Esophagus squamous epithelium (tissue), 5 donors: ENCODE measurements at places on chromosomes 5 and 9.
A peak's percentile ranks its signal among the peaks of the same experiment; 100 is the strongest.

DNA sequence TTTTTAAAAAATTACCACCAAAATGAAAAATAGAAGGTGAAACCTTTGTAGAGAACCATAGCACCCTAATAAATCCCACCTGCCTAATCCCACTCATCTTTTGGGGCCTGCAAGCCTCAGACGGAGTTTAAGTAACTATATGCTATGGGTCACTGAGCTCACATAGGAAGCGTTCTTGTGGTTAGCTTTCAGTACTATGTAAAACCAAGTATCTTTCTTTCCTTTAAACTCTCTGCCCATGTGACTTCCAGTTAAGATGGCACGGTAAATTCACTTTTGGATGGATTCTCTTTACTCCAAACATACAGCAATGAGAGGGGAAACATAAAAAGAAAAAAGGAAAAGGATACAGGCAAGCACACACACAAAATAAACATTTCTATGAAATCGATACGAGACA is 50.9 kb downstream of the FANCC start:
- no peaks in the 10 kb centered on the region for H3K36me3 ChIP-seq
- H3K27me3 ChIP-seq = no peaks in the 10 kb centered on the region

DNA sequence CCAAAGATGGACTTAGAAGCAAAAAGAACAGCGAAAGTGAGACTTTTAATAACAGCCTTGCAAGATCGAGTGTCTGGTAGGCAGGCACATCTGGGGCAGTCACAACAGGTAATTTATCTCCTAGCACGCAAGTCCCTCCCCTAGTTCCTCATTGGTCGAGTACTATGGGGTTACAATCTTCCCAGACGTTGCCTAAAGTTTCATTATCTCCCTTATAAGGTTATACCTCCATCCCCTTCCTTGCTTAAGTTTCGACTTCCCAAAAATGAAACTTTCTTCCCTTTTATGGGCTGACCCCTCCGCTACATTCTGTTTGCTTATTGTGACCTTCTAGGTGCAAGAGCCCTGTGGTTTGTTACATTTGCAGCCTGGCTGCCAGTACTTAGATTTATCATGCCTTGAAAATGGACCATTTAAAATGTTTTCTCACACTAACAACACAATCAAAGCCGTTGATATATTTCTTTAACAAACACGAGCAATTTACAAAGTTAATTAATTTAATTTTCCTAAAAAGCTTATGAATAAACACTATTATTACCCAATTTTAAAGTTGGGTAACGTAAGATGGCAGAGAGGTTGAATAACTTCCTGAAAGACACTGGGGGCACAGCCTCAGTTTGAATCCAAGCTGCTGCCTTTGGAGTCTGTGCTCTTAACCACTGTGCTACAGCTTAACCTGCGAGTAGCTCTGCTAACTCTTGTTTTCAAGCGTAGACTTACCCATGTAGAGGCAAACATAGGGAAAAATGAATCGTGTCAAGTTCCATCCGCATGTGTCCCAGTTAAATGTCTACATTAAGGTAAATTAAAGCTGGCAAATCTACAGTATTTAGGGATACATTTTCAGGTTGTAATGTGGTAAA is 91.7 kb downstream of the EDIL3 start:
- H3K27me3 ChIP-seq = no peaks in the 10 kb centered on the region
- H3K36me3 ChIP-seq = no peaks in the 10 kb centered on the region
- no peak overlapping the region for H3K27ac ChIP-seq
- no peak overlapping the region for H3K4me3 ChIP-seq

GRCh38 chr5:91293131-91293530 is 90.0 kb downstream of the ARRDC3 start:
- H3K27ac ChIP-seq = no peak overlapping the region
- H3K4me1 ChIP-seq = peaks cover 32% of the 10 kb centered on the region
- no peaks in the 10 kb centered on the region for H3K27me3 ChIP-seq
- no peaks in the 10 kb centered on the region for H3K36me3 ChIP-seq

DNA sequence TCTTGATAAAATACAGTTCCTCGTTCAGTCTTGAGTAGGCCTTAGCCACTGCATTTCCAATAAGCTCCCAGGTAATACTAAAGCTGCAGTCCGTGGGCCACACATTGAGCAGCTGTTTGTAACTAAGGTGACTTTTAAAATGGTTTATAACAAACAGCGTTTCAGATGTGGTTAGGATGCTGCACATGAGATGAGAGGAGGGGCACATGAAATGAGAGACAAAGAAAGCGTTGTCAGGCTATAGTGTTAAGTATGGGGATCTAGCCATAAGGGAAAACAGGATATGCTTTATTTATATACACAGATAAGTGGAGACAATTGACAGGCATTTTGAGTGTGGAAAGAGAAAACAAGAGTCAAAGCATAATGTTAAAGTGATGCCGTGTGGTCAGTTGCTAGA is 89.9 kb downstream of the PAM start:
- H3K36me3 ChIP-seq = no peaks in the 10 kb centered on the region
- no peaks in the 10 kb centered on the region for H3K27me3 ChIP-seq

DNA sequence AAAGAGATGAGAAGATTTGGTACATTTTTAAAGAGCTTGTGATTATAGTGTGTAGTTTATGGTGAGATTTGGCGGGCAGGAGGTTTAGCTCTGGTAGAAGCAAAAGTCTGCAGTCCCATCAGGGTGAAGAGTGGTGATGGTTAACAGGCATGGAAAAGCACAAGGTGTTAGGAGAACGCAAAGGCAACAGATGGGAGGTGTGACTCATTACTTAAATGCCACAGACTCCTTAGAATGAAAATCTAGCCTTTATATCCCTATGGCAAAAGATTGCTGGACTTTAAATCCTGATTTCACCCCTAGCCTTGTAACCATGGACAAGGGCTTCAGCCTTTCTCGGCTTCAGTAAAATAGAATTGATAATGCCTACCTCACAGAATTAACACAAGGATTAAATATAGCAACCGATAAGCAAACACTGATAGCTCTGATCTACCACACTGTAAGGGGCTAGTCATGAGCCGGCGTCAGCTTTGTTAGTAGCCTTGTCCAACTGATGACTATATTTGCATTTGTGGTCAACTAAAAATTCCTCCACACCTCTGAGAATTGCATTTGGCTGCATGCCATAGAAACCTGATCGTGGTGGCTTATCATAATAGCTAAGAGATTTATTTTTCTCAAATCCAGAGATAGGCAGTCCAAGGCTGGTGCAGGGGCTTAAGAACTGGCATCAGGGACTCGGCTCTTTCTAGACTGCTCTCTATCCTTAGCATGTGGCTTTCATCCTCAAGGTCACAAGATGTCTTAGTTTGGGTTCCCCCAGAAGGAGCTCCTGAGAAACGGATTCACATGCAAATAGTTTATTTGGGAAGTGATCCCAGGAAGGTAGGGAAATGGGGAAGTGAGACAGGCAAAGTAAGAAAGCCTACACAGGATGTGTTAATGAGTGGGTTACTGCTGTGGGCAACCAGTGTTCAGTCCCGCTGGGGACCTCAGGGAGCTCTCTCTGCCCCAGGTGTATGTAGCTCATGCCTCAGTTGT is 19.6 kb downstream of the MFAP3 start:
- no peaks in the 10 kb centered on the region for H3K4me1 ChIP-seq
- H3K4me3 ChIP-seq = no peak overlapping the region
- H3K27me3 ChIP-seq = no peaks in the 10 kb centered on the region
- H3K27ac ChIP-seq = no peak overlapping the region
- no peak for DNase-seq

DNA sequence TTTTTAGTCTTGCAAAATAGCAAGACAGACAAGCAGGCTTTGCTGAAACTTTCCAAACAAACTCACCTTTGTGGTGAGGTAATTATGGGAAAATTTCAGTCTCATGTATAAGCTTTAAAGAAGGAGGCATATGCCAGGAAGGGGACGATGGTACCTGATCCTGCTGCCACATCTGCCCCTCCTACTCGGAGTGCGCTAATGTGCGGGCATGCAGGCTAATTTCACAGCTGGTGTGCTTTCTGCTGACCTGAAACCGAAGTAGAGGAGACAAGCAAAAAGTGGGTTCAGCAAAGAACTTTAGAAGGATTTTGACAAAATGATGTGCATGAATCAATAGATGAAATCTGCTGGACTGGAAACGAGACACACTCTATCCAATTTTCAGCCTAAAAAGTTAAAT is 117.1 kb upstream of the IRX4 start:
- peaks cover 10% of the 10 kb centered on the region for H3K4me1 ChIP-seq
- H3K27me3 ChIP-seq = peaks cover 25% of the 10 kb centered on the region
- H3K27ac ChIP-seq = no peak overlapping the region
- no peak for DNase-seq
- no peak overlapping the region for H3K4me3 ChIP-seq

GRCh38 chr9:136546697-136547501 is 1.1 kb upstream of the NOTCH1 start:
- no peak for DNase-seq
- H3K27me3 ChIP-seq = no peaks in the 10 kb centered on the region
- peak overlapping the region; percentile 99 for H3K27ac ChIP-seq

- H3K36me3 ChIP-seq = no peaks in the 10 kb centered on the region
- H3K4me1 ChIP-seq = no peaks in the 10 kb centered on the region
- H3K27me3 ChIP-seq = no peaks in the 10 kb centered on the region
- DNase-seq = no peak
- H3K27ac ChIP-seq = no peak overlapping the region
Observed at GRCh38 chr5:96391921-96392320, 41.1 kb downstream of the PCSK1 start.

DNA sequence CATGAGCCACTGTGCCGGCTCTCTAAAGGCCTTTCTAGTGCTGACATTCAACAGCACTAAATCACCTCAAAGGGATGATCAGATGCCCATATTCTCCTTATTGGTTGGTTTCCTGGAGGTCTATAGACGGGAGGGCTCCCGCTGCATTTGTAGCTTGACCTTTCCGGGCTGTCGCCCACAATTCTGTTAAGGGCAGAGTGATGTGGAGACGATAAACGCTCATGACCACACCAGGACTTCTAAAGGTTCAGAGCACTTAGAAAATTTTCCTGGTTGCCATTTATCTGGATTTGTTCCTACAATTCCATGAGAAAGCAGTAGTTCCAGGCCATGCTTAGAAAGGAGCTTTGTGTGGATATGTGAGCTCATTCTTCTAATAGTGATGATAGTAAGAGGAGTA is 170.3 kb downstream of the SLC12A2 start:
- H3K4me3 ChIP-seq = no peak overlapping the region
- H3K36me3 ChIP-seq = no peaks in the 10 kb centered on the region
- no peak overlapping the region for H3K27ac ChIP-seq
- H3K27me3 ChIP-seq = no peaks in the 10 kb centered on the region
- no peaks in the 10 kb centered on the region for H3K4me1 ChIP-seq
- DNase-seq = no peak

DNA sequence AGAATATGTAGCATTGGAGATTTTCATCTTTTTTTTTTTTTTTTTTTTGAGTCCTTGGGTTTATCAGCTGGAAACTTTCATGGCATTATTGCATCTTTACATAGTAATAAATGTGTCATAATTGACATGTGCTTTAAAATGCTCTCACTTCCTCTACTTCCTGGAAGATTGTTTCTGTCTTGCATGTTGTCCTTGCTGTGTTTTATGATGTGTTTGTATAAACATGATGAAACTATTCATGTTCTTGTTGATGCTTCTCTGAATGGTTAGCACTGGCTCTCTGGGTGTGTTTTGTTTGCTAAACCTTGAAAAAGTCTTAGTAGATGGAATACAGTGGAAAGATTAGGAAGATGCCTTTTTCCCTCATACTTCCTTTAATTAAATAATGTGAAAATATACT is 87.9 kb downstream of the IQGAP2 start:
- no peaks in the 10 kb centered on the region for H3K36me3 ChIP-seq
- H3K4me3 ChIP-seq = no peak overlapping the region
- H3K4me1 ChIP-seq = no peaks in the 10 kb centered on the region
- H3K27ac ChIP-seq = no peak overlapping the region

DNA sequence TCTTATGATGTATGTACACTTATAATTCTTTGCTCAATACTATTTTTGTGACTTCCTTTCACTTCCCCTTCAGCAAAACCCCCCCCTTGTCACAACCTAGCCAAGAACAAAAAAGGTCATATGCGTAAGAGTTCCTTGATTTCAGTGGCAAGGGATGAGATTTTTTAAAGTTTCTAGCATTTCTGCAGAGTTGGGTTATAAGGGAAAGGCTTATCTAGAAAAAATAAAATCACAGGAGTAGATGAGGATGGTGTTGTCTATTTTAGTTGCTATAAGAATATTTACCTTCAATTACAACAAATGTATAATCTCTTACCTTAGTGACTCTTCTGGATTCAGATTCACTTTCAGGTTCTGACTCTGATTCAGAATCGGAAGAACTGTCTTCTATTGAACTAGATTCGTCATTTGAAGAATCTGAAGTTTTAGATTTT is 184.6 kb downstream of the AP3B1 start:
- peaks cover 79% of the 10 kb centered on the region for H3K36me3 ChIP-seq
- H3K27me3 ChIP-seq = no peaks in the 10 kb centered on the region
- no peak overlapping the region for H3K4me3 ChIP-seq
- H3K4me1 ChIP-seq = no peaks in the 10 kb centered on the region

DNA sequence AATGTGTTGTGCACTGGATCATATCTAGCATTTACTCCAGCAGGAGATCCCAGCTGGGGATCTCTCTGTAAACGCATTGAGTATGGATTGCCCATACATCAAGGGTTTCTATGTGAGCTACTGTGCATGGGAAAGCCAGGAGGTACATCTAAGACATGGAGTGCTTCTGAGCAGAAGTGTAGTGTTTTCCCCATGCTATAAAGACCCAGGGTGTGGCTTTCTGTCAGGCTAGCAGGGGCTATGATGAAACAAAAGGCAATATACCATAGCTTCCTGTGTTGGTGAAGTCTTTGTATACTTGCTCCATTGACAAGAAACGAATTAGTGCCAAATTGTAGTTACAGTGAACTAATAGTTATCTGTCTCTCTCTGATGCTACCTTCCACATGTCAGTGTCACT is 329.3 kb upstream of the TLE4 start:
- no peak overlapping the region for H3K4me3 ChIP-seq
- no peak overlapping the region for H3K27ac ChIP-seq
- no peaks in the 10 kb centered on the region for H3K27me3 ChIP-seq
- no peaks in the 10 kb centered on the region for H3K36me3 ChIP-seq
- H3K4me1 ChIP-seq = no peaks in the 10 kb centered on the region
- no peak for DNase-seq

GRCh38 chr9:117535434-117535833 is 120.6 kb upstream of the ASTN2 start:
- no peaks in the 10 kb centered on the region for H3K4me1 ChIP-seq
- no peak overlapping the region for H3K27ac ChIP-seq
- no peaks in the 10 kb centered on the region for H3K27me3 ChIP-seq
- no peak for DNase-seq
- no peak overlapping the region for H3K4me3 ChIP-seq
